ENCODE measurements at places on chromosomes 11 and 22. TPM values are rescaled to one million over a fixed set of nuclear protein-coding genes. Genes with fewer than 3 reads are reported as not detected.

Gene CYB5R3
- total RNA-seq, result 30.1 TPM

Gene CLCF1
- 0.50 TPM for total RNA-seq

Gene HOATZ
- total RNA-seq, result 3.4 TPM

Gene ANAPC15
- 10.0 TPM for total RNA-seq

Gene SLC25A18
- 14.0 TPM for total RNA-seq

Gene DEFB131B
- total RNA-seq, result not detected

Gene AIFM3
- total RNA-seq, result 29.4 TPM

Measured in spinal cord (tissue), 10 donors.